ENCODE measurements at places on chromosomes 4 and X.

DNA sequence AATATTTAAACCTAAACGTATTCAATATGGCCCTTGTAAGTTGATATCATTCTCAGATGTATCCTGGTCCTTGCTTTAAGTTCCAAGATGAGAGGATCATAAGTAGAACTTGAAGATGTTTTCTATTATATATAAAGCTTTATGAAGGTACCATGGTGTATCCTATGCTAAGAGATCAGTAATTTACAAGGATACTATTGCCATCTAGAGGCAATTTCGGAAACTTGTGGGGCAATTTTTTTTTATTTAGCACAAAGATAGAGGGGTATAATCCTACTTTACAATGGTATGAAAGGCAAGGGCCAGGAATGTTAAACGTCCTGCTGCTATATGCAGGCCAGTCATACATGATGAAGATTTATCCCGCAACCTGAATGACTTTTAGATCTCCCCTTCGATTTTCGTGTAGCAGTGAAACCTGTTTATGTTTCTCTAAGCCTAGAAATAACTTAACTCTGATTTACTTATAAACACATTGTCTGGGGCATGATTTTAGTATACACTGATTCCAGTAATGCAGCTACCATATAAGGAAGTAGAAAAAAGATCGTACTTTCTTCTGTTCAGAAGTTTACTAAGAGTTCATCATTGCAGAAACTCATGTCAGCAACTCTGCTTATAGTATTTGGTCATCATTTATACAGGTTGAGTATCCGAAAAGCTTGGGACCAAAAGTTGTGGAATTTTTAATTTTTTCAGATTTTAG lies 2.6 kb downstream of the SLC25A31 start:
- DNase-seq = no peak

GRCh38 chr4:183430317-183430993 lies 14.0 kb upstream of the CDKN2AIP start:
- DNase-seq = no peak

- DNase-seq = no peak
Measured at GRCh38 chr4:83591056-83591455, 55.1 kb downstream of the GPAT3 start.

GRCh38 chr4:7429601-7430078 lies 5.1 kb downstream of the PSAPL1 start:
- no peak for DNase-seq

DNA sequence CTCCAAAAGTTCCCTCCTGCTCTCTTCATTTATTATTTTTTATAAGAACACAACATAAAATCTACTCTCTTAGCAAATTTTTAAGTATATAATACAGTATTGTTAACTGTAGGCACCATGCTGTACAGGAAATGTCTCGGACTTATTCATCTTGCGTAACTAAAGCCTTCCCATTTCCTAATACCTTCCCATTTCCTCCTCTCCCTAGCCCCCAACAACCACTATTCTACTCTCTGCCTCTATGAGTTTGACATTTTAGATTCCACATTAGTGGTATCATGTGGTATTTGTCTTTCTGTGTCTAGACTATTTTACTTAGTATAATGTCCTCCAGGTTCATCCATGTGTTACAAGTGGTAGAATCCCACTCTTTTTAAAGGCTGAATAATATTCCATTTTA lies 15.8 kb upstream of the SYTL4 start:
- no peak for DNase-seq

DNA sequence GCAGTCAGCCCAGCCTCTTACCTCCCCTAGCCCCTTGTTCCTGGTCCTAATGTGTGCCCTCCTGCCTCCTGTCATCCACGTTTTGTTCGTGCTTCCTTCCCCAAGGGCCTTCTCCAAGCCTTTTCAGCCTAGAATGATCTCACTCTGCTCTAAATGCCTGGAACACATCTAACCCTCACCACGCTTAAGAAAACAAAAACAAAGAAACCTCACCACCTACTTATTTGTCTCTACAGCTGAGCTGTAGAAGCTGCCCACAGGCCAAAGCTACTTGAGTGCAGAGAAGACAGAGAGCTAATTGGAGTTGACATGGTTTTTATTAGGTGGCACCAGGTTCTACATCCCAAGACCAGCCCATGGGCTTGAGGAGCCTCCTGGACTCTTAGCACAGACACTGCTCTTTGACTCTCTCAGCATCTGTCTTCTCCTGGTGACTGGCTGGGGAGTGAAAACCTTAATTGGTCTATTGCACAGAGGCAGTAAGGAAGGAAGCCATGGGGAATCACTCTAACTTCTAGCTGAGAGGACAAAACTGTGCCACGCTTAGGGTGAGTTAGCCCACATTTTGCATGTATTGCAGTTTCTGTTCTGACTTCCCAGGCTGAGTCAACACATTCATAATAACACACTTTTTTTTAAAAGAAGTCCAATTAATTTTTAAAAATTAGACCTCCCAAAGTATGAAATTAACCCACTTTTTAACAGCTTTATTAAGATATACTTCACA lies 52.3 kb upstream of the PDK3 start:
- no peak for DNase-seq

DNA sequence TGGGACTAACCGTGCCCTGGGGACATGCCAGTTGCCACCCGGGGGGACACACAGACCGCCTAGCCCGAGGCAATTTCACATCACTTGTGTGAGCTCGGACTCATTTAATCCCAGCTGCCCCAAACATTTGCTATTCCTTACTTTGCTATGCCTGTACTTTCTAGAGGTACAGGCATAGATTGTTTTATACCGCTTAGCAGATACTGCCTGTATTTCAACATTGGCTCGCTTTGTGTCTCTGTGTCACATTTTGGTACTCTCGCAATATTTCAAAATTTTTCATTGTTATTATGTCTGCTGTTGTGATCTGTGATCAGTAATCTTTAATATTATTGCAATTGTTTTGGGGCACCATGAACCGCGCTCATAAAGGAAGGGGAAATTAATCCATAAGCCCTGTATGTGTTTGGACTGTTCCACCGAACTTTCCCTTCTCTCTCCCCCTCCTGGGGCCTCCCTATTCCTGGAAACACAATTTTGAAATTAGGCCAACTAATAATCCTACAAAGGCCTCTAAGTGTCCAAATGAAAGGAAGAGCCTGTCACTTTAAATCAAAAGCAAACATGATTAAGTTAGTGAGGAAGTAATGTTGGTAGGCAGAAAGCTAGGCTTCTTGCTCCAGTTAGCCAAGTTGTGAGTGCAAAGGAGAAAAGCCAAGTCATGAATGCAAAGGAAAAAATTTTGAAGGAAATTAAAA lies 568 bp upstream of the CASP6 start:
- no peak for DNase-seq

- DNase-seq = no peak
Measured at GRCh38 chr4:124060261-124060918, 652.1 kb downstream of the ANKRD50 start.

- DNase-seq = no peak
Measured at GRCh38 chrX:41022566-41022965, 62.7 kb upstream of the USP9X start.

DNA sequence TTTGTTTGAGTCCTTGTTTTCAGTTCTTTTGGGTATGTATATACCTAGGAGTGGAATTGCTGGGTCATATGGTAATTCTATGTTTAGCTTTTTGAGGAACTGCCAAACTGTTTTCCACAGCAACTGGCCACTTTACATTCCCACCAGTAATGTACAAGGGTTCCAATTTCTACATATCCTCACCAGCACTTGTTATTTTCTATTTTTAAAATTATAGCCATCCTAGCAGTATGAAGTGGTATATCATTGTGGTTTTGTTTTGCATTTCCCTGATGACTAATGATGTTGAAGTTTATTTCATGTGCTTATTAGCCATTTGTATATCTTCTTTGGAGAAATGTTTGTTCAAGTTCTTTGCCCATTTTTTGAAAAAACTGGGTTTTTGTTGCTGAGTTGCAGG lies 39.6 kb downstream of the TMEM164 start:
- DNase-seq = no peak

Data from NCI-H510A (cell line).